ENCODE measurements at places on chromosomes 2 and 18.

GRCh38 chr2:231488331-231488730, 24.0 kb upstream of the NCL start:
- no peak for DNase-seq

DNA sequence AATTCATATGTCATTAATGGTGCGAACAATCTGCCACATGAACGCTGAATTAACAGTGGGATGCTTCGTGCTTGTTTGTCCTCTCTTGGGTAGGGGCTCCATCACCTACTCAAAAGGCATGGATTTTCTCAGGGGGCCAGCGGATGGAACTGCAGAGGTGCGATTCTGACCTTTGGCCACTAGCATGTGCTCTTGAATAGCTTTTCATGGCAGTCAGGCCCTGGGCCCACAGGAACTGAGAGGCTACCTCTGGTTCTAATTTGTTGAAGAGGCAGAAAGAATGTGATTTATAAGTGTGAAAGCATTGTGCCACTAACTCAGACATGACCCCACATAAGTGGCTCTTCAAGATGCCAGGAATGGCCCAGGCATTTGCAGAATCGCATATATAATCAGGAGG, 283.2 kb downstream of the INSIG2 start:
- peak; percentile 14 for DNase-seq

DNA sequence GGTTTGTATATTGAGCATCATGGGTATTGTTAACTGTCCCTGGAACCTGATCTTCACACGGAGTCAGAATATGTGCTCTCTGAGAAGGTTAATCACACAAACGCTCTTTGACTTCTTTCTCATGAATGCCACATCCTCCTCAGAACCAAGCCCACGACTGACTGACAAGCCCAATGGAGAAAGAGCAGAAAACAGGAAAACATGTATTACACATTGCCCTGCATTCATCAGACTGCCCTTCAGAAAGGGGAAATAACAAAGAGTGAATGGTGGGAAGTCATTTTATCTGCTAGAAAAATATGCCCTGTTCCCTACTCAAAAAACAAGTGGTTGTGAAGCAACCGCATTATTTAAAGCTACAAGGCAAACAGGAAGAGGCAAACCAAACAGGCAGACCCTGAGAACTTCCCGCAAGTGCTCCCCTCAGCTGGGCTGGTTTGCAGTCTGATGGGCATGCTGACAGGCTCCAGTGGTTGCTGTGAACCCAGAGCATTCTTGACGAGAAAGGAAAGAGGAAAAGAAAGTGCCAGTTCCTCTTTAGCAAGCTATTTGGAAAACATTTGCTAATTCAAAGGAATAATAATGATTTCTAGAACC, 172.9 kb upstream of the SETBP1 start:
- peak; percentile 1 for DNase-seq

DNA sequence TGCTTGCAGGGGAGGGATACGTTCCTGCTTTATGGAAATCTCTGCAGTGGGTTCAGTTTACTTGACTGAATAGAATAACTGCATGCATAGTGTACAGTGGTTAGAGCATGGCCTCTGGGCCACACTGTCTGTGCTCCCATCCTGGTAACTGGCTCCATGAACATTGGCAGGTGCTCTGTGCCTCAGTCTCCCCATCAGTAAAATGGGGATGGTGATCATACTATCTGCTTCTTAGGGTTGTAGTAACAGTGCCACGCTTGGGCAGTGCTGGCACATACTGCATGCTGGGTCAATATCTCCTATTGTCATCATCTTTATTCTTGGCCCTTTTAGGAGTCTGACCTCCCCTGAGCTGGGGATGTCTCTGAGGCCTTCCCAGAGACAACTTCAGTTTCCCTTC, 117.3 kb downstream of the CTIF start:
- DNase-seq = no peak

GRCh38 chr2:58913082-58913726, 672.1 kb upstream of the FANCL start:
- no peak for DNase-seq

- no peak for DNase-seq
Observed at GRCh38 chr18:5542515-5543035, 1.2 kb downstream of the EPB41L3 start.

- no peak for DNase-seq
Observed at GRCh38 chr18:77069482-77069881, 63.1 kb downstream of the MBP start.

DNA sequence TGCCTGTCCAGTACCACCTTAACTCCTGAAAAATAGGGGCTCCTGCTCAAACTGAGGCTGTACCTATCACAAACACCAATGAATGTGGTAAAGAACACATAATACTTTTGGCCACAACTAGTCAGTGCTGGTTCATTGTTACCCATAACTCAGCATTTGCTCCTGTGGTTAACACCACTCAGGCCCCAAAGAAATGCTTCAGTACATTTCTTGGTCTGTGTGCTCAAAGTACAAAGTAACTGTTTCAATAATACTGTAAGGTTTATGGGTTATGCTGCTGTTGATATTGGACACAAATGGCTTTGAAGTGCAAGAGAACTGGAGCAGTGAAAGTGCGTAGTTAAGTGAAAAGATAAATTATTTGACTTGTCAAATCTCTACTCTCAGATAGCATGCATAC, 95.0 kb upstream of the TACR1 start:
- no peak for DNase-seq

- DNase-seq = no peak
Observed at GRCh38 chr2:218000136-218000535, 2.7 kb downstream of the TNS1 start.

- DNase-seq = no peak
Observed at GRCh38 chr2:71936076-71937030, 211.3 kb downstream of the CYP26B1 start.

Data from OCI-LY7 (cell line).